ENCODE measurements at places on chromosomes 6 and 20. TPM values are rescaled to one million over a fixed set of nuclear protein-coding genes. Genes with fewer than 3 reads are reported as not detected.

GPX5 gene
- not detected for total RNA-seq

KCNK16 gene
- total RNA-seq = not detected

SLPI gene
- total RNA-seq = 207 TPM

SLC22A23 gene
- 5.7 TPM for total RNA-seq

C6orf58 gene
- total RNA-seq = not detected

HSPA12B gene
- not detected for total RNA-seq

MTFR2 gene
- 6.2 TPM for total RNA-seq

SAPCD1 gene
- 6.0 TPM for total RNA-seq

All from PC-3 (cell line).